Stimulated activated CD4-positive, alpha-beta T cell treated with anti-CD3 and anti-CD28 coated beads, Interleukin-15, amount 100 ng/mL, for 1 hour (primary cell): ENCODE measurements at places on chromosomes 5 and 9.

DNA sequence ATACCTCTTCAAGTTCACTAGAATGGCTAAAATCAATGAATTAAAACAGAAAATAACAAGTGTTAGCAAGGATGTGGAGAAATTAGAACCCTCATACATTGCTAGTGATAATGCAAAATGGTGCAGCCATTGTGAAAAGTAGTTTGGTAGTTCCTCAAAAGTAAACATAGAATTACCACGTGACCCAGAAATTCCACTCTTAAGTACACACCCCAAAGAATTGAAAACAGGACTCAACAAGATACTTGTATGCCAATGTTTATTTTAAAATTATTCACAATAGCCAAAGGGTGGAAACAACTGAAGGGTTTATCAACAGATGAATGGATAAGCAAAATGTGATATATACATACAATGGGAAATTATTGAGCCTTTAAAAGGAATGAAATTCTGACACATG is 70.3 kb downstream of the BARX1 start:
- no peak for DNase-seq

GRCh38 chr9:3398232-3398648 is 127.6 kb downstream of the RFX3 start:
- DNase-seq = no peak

- DNase-seq = no peak
Observed at GRCh38 chr9:4833781-4834560, 41.2 kb downstream of the RCL1 start.

DNA sequence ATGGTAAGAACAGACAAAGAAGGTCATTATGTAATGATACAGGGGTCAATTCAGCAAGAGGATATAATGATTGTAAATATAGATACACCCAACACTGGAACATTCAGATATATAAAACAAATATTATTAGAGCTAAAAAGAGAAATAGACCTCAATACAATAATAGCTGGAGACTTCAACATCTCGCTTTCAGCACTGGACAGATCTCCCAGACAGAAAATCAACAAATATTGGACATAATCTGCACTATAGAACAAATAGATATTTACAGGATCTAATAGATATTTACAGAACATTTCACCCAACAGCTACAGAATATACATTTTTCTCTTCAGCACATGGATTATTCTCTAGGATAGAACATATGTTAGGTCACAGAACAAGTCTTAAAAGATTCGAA is 190.6 kb upstream of the RFX3 start:
- DNase-seq = no peak

GRCh38 chr5:107431536-107431935 is 239.2 kb downstream of the EFNA5 start:
- no peak for DNase-seq

GRCh38 chr5:157177953-157178352 is 2.7 kb upstream of the ITK start:
- DNase-seq = no peak

- no peak for DNase-seq
Observed at GRCh38 chr5:153866176-153866575, 172.5 kb downstream of the FAM114A2 start.

GRCh38 chr5:175253597-175253996 is 190.4 kb downstream of the DRD1 start:
- DNase-seq = no peak

DNA sequence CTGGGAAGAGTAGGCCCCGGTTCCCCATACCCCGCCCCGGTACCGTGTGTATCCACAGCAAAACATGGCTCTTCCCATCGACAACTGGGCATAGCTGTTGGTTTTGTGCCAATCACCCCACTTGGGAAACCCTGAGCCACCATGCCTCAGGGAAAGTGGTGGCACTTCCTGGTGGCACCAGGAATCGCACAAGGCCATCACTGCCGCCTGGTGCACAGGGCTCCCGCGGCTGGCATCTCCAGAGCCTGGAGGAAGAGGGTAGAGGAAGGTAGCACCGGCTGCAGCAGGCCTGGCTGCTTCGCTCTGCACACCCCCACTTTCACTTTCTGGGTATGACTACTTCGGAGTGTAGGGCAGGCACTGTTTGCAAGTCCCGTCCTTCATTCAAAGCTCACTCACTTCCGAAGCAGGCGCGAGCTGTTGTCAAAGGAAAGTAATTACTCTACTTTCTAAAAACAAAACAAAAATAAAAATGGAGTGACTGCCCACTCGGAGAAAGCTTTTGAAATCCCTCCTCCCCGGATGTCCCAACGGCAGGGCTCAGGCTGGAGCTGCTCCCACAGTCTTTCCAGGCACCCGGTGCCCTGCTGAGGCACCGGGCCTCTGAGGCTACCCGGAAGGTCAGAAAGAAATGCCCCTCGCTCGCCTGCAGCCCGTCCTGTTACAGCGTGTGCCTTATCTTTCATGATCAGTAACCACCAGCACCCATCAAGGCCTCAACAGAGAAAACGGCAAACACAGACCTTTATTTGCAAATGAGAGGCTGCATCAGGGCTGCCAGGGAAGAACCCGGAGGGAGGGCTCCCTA is 2.0 kb downstream of the BRD3 start:
- peak; percentile 42 for DNase-seq

DNA sequence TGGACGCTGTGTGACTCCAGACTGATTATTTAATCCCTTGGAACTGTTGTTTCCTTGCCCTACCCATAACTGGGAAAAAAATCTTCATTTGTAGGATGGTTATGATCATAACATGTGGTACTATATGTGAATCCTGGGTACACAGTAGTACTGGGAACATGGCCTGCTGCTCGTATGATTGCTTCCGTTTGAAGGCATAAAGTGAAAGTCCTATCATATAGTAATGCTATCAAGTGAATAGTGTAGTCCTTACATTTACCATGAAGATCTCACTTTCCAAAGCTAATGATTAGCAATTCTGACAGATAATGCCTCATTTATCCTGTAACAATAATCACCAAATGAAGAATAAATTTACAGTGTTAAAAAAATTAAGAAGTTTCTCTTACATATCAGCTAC is 53.2 kb downstream of the MEF2C start:
- DNase-seq = no peak

GRCh38 chr9:90868555-90868954 is 66.9 kb downstream of the SYK start:
- no peak for DNase-seq

DNA sequence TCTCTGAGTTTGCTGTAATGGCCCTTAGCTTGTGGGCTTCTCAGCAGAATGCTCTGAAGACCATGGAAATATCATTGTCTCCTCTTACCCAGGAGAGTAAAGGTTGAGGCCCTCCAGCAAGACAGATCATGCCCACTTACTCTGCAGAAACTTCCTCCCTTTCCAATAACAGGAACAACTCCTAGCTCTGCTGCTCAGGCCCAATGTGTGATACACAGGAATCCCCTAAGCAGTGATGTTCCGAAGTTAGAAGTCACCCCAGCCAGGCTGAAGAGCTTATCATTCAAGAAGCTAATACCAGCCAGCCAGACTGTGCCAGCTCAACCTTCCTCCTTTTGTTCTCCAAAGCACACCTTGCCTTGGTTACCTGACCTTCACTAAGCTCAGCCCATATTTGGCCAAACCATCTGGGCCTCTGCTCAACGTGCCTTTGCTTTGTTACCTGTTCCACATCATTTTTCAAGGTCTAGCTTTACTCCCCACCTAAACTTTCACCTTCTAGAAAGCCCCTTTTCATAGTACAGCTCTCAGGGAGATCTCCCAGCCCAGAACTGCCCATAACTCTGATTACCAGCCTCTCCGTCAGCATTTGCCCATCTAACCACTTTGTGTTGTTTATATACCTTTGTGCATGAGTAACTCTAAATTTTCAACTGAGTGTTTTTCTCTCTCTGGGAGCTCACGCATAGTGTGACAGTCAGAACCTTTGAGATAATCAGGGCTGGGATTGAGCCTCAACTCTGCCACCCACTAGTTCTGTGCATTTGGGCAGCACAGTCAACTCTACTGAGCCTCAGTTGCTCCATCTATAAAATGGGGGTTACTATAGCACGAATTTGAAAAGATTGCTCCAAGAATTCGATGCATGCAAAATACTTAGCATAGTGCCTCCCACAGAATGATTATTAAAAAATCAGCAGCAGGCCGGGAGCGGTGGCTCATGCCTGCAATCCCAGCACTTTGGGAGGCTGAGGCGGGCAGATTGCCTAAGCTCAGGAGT is 107.6 kb upstream of the CPEB4 start:
- no peak for DNase-seq
